SIG-M5 (cell line): ENCODE measurements at places on chromosomes 7 and 10.

- no peak for DNase-seq
Observed at GRCh38 chr7:24732646-24733413, 24.4 kb downstream of the GSDME start.

DNA sequence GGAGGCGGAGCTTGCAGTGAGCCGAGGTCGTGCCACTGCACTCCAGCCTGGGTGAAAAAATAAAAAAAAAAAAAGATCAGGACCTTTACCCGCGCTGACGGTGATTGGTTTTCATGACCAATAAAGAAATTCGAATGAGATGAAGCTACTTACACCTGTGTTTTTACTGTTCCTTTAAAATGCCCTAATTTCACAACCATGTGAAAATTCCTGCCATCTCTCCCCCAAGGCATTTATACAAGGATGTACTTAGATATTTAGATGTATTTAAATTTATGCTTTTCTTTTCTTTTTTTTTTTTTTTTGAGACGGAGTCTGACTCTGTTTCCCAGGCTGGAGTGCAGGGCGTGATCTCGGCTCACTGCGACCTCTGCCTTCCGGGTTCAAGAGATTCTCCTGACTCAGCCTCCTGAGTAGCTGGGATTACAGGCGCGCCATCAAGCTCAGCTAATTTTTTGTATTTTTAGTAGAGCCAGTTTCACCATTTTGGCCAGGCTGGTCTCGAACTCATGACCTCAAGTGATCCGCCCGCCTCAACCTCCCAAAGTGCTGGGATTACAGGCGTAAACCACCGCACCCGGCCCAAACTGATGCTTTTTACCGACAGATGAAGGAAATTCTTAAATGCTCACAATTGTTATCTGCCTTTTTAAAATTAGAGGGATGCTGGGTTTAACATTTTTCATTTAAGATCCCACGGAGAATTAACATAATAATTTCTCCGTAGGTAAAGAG, 3.1 kb upstream of the PHYH start:
- no peak for DNase-seq

DNA sequence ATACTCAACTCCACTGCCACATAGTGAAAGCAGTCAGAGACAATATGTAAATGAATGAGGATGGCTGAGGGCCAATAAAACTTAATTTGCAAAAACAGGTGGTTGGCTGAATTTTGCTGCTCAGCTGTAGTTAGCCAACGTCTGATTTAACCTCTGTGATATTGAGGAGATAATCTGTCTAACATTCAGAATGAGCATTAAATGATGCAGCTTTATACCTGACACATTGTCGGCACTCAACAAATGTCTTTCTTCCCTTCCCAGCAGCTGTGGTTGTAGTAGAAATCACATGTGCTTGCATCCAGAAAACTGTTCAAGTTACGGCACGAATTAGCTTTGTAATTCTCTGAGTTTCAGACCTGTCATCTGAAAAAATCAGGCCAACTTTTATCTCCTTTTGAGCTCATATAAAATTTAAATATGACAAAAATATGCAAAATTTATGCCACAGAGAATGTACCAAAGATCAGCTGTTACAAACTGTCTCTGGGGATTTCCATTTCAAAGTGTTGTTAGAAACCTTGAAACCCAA, 1239.7 kb downstream of the GATA3 start:
- no peak for DNase-seq

DNA sequence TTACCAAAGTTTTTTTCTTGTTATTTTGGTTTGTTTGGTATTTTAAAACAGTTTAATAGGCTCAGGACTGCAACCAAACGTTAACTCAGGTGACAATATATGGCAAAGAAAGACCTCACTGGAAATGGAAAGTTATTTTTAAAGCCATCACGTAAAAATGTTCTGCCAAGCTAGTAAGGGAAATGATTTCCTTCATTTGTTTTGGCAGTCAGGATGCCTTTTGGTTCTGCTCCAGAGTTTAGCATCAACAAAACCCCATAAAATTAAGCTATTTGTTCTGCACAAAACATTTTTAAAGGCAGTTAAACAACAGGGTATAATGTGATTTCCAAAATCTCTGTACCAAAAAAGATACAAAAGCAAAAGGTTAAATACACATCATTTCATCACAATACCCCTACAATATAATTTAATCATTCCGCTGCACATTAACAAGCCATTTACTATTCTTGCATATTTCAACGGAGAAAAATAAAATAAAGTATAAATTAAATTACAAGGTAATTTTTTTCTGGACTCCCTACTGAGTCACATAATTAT, 172.4 kb downstream of the SEMA3E start:
- DNase-seq = no peak

DNA sequence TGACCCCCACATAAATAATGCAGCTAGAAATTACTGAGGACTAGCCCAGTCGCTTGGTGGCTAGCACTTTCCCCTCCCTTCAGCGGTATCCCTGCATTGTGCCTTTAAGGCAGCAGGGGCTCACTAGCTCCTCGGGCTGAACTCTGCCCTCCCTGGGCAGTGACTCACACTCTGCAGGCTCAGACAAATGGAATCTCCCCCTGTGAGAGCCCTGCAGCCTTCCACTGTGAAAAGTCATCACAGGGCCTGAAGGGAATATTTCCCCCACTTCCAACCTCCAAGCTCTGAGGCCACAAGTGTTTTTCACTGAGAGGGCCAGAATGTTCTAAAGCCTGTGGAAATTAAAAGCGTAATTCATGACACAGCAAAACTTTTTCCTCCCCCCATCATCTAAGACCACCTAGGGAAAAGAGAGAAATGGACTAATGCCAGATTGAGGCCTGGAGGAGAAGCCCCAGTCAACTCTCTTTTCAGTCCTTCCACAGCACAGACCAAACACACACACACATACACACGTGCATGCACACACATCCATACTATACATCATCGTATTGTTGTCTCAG, 93.6 kb upstream of the COL1A2 start:
- no peak for DNase-seq

- DNase-seq = no peak
Observed at GRCh38 chr7:103075337-103075918, 488 bp downstream of the ARMC10 start.

- DNase-seq = no peak
Observed at GRCh38 chr10:132634241-132634946, 96.8 kb downstream of the INPP5A start.

DNA sequence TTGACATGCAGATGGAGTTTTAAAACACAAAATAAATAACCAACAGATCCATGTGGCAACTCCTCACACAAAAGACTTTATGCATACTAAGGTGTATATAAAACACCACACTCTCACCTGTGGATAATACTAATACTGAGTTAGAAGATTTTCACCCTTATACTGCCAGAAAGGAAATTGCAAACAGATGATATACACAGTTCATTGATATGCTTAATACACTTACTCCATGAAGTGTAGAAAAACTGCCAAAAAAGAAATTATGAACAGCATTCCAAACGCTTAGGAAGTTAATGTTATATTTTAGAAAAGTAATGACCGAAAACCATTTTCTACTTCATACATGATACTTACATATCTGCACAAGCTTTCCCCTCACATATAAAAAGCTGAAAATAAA, 17.6 kb upstream of the SNX13 start:
- no peak for DNase-seq

DNA sequence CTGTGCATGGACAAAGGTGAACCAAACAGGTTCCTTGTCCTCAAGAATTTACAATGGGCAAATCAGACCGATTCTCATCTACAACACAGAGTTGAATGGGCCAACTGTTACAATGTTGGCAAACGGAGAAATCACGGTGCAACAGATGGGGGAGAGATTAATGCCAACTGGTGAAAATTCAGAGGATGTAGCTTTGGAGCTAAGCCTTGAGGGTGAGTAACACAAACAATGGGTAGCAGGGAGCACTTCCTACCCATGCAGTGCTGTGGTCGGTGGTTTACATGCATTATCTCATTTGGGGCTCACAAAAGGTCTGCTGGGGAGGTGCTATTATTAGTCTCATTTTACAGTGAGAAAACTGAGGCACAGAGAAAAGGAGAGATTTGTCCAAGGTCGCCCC, 902 bp upstream of the NFE2L3 start:
- no peak for DNase-seq

DNA sequence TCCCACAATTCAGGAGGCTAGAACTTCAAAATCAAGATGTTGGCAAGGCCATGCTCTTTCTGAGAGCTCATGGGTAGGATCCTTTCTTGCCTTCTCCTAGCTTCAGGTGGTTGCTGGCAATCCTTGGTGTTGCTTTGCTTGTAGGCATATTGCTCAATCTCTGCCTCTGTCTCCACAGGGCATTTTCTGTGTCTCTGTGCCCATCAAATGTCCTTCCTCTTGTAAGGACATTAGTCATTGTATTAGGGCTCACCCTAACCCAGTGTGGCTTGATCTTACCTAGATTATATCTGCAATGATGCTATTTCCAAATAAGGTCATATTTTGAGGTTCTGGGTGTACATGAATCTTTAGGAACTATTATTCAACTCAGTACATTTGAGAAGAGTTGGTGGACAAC, 20.1 kb downstream of the BET1 start:
- no peak for DNase-seq

GRCh38 chr10:24998044-24998443, 17.9 kb downstream of the ENKUR start:
- DNase-seq = no peak

DNA sequence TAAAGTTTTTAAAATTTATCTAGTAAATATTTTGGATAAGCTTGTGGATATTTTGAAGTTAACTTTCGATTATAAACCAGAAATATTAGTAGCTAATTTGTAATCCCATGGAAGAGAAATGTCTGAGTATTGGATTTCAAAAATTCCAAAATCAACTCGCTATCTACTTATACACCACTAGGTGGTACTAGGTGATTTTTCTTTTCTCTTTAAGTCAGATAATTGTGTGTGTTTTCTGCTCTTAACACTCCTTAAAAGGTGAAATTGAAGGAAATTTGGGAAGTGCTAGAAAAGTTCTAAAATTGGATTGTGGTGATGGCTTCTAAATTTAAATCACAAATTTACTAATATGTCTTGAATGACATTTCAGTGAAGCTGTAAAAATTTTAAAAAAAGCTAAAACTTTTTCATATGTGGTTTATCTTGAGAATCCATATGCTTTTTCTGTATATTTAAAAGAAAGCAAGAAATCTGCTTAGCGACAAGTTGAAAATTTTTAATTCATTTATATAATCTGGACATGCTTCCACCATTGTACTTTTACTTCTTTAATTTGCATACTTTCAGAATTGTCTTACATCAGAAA, 90.2 kb downstream of the IPMK start:
- DNase-seq = no peak

- no peak for DNase-seq
Observed at GRCh38 chr10:14570800-14571199, 203.9 kb downstream of the FAM107B start.

GRCh38 chr10:106957823-106958588, 206.5 kb downstream of the SORCS1 start:
- no peak for DNase-seq

GRCh38 chr7:4833691-4834600, 27.9 kb downstream of the PAPOLB start:
- DNase-seq = no peak

- no peak for DNase-seq
Observed at GRCh38 chr7:122743211-122743610, 40.5 kb upstream of the RNF148 start.

DNA sequence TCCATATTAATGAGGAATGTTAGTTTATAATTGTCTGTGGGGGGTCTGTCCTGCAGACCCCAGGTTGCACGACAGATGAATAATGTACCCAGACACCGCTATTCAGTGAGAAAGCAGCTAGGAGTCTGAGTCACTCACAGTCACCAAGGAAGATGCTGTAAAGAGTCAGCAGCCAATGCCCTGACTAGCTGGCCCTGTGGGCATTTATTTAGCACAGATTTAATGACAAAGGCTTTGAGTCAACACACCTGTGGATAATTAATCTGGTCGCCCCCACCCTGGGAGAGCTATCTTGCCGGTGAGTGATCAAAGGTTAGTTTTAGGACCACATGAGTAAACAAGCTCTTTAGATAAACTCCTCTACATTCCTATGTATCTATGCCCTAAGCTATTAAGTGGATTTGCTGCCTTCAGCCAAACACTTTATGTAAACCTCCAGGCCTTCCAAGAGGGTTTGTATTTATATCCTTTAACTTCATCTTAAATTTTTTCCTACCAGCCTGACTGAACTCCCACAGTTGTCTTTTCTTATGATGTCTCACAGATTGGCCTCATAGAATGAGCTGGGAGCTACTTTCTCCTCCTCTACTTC, 180.0 kb upstream of the ADCY1 start:
- DNase-seq = no peak

DNA sequence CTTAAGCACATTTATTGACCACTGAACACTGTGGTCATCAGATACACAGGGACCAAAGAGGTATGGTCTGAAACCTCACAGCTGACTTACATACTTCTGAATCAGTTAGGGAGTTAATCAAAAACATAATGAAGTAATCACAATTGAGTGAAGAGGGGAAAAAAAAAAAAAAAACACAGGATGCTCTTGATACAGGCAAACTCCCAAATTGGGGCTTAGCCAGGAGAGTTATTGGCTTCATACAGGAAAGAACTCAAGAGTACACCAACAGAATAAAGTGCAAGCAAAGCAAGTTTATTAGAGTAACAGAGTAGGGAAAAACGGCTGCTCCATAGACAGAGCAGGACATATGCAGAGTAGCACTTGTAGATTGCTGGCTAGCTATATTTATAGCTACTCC, 917.0 kb downstream of the CNTNAP2 start:
- no peak for DNase-seq

DNA sequence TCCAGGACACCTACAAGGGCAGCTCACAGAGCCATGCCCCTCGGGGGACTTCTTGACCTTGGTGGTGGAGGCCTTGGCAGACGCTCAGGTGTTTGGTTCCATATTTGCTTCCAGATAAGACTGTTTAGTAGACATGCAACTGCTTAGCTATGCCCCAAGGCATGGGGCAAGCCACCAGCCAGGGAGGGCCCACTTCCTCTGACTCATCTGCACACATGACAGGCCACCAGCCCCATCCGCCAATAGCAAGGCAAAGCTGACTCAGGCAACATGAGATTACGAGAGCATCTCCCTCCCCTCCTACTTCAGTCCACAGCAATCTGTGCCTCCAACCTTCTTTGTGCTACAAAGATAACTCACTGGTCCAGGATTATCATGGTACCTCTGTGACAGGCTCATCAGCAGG, 54.9 kb downstream of the KCNMA1 start:
- DNase-seq = no peak

DNA sequence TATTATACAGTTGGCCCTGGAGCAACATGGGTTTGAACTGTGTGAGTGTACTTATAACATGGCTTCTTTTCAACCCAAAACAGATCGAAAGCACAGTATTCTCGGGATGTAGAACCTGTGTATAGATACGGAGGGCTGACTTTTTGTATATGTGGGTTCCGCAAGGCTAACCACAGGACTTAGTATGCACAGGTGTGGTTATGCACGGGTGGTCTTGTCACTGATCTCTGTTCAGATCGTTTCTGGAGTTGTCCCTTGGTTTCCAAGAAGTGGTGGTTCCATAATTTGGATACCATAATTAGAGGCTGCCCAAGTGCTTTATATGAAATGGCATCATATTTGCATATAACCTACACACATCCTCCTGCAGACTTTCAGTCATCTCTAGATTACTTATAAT, 10.9 kb upstream of the BHLHA15 start:
- DNase-seq = no peak

GRCh38 chr10:34480345-34480744, 334.8 kb downstream of the PARD3 start:
- no peak for DNase-seq
